DMS153 (cell line): ENCODE measurements at places on chromosomes 1 and 21.

DNA sequence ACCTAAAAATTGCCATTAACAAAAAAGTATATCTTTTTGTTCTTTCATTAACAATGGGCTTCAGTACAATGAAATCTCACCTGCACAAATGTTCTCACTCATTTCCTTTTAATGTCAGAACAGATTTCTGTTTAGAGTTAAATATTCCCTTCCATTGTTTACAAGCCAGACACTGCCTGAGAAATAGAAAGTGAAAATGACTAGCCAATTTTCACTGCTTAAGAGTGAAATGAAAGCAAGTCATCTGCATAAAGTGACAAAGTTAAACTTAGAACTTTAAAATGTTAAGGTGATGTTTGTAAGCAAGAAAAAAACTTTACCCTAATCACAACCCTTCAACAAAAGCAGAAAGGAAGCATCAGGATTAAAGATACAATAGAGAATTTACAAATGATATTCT, 27.5 kb downstream of the COA6 start:
- DNase-seq: no peak

DNA sequence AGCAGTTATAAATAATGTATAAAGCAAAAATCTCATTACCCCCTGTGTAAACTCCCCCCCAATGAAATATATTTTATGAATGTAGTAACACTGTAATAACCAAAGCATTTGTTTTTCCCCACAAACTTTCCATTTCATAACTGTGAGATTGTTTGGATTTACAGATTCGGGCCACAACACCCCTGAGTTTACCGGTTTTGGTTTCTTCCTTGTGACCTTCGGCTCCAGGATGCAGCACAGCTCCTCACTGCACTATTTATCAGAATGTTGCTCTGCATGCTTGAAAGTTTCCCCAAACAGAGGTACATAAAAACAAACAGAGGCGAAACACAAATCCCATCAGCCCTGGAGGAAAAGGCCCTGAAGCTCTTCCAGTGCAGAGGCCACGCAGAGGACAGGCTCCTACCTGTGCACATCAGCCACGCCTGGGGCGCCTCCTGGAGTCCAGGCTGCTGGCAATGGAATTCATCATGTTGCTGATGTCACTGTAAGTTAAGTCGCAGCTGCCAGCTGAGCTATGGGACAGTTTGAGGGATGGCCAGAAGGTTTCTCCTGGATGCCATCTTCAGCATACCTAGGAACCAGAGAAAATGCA, 122.0 kb downstream of the LMO4 start:
- no peak for DNase-seq

GRCh38 chr1:223872308-223872901, 26.7 kb upstream of the TP53BP2 start:
- no peak for DNase-seq

DNA sequence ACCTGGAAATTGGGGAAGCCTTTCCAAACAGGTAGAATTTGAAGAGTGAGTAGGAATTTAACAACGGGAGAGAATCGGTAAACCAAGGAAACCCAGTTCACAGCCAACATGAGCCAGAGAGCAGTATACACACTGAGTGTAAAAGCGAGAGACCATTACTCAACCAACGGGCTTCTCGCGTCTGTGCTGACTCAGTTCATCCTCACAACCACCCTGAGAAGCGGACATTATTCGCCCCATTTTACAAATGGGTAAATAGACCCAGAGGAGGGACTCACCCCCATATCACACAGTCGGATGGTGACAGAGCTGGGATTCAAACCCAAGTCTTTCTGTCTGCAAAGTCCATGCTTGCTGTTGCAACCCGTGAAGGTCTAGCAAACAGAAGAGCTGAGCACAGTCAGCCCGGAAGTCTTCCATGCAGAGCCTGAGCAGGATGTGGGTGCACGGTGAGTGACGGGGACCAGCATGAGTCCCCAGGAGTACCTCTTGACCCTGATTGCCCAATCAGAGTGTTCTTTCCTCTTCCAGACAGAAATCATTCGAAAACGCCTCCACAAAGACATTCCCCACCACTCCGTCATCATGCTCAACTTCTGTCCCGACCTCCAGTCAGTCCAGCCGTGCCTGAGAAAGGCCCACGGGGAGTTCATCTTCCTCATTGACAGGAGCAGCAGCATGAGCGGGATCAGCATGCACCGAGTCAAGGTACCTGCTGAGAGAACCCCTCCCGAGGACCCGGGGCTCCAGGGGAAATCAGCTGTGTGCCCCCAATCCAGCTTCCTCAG, 32.3 kb downstream of the VWA5B1 start:
- no peak for DNase-seq

- DNase-seq: no peak
These were observed 55.2 kb downstream of the TOMM20 start for GRCh38 chr1:235073331-235073967.

- DNase-seq: no peak
These were observed 40.1 kb downstream of the PTPRC start for GRCh38 chr1:198678901-198679329.

DNA sequence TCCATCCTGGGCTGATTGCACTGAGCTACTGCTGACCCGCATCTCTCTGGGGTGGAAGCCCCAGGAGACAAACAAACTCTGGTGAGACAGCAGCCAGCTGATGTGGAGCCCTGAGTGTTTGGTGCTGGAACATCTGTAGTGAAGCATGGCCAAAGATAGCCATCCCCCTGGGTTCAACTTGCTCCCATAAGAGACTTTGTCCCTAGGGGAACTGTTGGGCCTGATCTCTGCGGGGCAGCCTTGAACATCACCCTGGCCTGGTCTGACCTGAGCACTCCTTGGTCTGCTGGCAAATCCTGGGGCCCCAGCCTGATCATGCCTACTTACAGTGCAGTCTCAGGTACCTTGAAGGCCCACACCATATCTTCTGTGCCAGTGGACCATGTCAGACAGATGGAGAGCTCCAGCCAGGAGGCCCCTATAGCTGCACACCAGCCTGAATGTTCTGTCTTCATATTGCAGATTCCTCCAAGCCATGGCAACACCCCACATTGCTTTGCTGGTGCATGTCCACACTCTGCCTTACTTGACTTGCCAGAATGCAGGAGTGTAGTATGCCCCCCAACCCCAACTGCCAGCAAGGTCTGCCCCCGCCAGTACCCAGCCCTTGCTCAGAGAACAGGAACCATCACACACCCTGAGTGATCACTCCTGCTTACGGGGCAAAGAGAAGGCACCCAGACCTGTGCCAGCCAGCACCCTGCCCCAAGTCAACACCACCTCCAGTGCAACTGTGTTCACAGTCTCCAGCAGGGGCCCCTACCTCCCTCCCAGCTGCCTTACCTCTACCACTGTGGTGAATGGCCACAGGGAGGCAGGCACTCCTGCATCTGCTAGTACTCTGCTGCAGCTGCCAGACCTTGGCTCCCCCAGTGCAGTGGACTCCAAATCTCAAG, 690.5 kb upstream of the NR5A2 start:
- no peak for DNase-seq

GRCh38 chr1:26274801-26275425, 5.0 kb upstream of the SH3BGRL3 start:
- DNase-seq: no peak

GRCh38 chr1:202268032-202268431, 73.7 kb downstream of the UBE2T start:
- no peak for DNase-seq

- DNase-seq: no peak
These were observed 88.5 kb upstream of the DEPDC1 start for GRCh38 chr1:68585351-68585750.

GRCh38 chr1:201945863-201946223, 505 bp downstream of the LMOD1 start:
- DNase-seq: no peak

DNA sequence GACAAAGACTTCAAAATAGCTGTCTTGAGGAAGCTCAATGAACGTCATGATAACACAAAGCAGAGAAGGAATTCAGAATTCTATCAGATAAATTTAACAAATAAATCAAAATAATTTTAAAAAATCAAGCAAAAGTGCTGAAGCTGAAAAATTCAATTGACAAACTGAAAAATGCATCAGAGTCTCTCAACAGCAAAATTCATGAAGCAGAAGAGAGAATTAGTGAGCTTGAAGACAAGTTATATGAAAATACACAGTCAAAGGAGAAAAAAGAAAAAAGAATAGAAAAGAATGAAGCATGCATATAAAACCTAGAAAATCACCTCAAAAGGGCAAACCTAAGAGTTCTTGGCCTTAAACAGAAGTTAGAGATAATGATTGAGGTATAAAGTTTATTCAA, 21.0 kb upstream of the UHMK1 start:
- DNase-seq: no peak

- no peak for DNase-seq
These were observed 31.8 kb upstream of the JUN start for GRCh38 chr1:58815686-58816071.

GRCh38 chr1:245645894-245646293, 491.1 kb downstream of the KIF26B start:
- DNase-seq: no peak

GRCh38 chr1:23984417-23985186, 4.5 kb upstream of the SRSF10 start:
- no peak for DNase-seq

DNA sequence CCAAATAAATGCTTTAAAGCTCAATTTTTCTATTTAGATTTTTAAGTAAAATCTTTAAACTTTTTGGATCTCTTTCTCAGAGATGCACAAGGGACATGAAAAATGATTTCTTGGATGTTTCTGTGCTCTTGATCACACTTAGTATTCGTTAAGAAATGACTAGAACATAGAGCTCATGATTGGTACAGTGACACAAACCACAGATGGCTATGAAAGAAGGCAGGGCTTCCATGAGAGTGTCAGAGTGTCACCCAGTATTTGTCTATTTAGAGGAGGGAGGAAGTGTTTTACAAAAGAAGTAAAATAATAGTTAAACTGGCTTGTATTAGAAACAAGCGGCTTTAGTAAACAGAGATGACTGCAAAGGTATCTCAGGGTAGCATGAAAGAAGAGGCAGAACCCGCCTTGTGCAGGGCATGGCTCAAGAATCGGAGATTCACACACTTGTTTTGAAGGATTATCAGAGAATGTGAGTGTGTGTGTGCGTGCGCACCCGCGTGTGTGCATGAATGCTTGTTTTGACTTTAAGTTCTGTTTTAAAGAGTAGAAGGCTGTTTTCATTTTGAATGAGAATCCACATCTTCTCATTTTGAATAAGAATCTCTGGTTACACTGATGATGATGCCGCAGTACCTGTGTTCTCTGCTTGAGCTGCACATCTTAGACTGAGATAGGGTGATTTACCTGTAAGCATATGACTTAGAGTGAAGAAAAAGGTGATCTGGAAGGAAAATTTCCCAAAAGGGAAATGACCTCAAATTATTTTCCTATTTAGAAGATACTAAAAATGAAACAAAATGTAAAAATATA, 82.1 kb downstream of the VPS26C start:
- DNase-seq: no peak

DNA sequence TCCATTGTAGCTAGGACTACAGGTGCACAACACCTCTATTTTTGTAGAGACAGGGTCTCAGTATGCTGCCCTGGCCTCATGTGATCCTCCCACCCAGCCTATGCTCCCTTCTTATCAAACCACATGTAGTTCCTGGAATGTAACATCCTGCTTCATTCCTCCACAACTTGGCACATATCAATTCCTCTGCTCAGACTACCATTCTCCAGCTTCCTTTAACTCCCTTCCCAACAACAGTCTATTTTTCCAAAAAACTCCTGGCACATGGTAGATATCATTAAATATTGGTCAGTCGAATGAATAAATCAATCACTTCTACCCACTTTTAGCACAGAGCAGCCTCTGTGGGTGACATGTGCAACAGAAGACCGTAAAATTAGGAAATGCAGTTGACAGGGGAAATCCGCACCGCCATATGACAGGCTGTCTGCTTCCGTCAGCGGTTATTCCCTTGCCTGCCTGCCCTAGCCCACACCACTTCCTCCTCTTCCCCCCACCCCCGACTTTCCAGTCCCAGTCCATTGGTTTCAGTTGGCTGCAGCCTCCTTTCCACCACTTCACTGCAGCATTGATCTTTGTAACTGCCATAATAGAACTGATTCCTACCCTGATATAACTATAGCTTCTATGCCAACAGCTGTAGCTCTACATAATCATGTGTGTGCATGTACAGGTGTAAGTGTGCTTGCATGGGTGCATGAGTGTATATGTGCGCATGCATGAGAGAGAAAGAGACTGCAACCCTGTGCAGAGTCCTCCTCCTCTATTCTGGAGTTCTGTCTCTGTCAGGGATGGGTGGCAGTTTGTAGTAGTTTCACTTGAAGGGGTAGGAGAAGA, 6.8 kb upstream of the AKR1A1 start:
- DNase-seq: no peak

DNA sequence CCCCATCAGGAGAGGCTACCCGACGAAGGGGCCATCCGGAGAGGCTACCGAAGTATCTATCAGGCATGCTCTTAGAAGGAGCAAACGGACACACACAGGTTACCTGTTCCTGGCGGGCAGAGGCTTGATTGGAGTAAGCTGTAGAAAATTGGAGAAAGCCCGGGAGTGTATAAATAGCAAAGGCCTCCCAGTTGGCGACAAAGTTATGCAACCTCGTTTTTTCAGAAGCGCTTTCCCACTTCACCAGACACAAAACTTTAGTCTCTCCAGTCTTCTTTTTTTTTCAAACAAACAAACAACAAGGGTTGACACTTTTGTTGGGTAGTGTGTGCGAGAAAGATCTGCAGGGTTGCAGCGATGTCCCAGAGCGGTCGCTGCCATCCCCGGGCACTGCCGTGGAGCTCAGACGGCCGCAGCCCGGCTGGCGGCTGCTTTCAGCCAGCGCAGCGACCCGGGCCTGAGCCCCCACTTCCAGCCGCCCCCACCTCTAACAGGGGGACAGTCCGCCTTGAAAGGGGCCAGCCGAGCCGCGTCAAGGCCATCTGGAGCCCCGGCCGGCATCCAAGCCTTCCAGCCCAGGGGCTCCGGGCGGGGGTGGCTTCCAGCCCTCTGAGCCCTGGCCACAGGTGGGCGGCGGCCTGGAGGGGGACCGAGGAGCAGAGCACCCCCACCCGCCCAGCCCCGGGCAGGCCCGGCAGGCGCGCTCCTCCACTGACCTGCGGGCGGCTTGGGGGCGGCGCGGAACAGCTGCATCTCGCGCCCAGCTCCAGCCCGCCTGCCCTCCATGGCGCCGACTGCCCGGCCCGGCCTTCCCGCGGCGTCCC, 616 bp downstream of the MCOLN3 start:
- DNase-seq: no peak

DNA sequence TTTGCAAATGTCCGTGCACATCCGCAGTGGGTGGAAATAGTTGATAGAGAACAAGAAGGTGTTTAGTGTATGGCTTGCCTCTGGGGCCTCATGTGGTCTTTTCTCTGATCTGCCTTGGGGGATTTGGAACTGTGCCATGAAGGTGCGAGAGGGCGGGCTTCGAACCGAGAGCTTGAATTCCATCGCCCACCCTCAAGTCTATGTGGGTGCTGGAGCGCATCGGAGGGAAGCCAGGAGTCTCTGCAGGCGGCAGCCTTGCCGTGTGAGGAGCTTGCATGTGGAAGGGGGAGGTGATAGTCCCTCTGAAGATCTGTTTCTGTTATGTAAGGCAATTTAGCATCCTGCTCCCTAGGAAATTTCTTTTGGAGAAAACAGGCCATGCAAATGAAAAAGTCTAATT, 119.6 kb downstream of the HUNK start:
- DNase-seq: no peak

DNA sequence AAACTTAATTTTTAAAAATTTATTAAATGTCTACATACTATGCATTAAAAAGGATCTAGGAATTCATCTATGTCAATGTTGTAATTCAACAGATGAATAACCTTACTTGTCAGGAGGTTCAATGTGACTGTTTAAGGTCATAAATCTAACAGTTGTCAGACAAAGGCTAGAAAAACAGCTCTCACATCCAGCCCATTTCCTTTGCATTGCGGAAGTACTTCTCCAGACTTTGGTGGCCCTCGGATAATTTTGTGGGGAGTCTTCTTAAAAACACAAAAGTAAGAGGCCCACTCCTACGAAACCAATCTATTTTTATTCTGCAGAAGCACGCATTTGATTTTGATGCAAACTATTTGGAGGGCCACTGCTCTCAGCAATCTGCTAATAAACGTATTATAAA, 122.6 kb upstream of the CHRM3 start:
- no peak for DNase-seq
